ENCODE measurements at places on chromosomes 3 and 15.

DNA sequence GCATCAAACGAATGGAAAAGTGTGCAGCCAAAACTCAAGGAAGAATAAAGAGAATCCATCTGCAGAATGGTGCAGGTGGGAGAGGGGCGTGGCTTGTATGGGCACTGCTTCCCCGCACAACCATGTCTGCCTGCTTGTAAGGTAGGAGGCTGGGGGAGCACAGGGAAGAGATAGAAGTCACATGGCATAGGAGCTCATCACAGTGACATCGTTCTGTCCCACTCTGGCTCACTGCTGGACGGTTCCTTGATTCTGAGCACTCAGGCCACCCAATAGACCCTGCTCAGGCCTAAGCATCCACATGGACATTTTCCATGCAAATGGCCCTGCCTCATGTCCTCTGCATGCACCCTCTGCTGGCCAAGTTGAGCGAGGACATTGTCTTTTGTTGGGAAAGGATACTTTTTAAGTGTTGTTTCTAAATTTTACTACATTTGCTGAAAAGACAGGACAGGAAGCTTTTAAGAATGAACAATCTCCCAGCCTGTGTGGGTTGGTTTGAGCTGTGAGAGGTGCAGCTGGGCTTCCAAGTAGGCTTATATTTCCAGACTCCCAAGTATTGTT, 3.1 kb downstream of the MYLK start:
- DNase-seq: no peak

DNA sequence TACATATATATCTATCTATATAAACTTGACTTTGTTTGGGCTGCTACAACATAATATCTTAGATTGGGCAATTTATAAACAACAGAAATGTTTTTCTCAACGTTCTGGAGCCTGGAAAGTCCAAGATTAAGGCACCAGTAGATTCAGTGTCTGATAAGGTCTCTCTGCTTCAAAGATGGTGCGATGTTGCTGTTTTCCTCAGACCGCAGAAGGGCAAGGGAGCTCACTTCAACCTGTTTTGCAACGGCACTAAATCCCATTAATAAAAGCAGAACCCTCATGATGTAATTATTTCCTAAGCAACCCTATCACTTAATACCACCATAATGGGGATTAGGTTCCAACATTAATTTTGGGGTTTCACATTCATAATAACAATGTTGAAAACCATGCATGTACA, 1134.8 kb downstream of the NSUN3 start:
- no peak for DNase-seq

GRCh38 chr15:96338766-96339618, 8.5 kb downstream of the NR2F2 start:
- DNase-seq: no peak

DNA sequence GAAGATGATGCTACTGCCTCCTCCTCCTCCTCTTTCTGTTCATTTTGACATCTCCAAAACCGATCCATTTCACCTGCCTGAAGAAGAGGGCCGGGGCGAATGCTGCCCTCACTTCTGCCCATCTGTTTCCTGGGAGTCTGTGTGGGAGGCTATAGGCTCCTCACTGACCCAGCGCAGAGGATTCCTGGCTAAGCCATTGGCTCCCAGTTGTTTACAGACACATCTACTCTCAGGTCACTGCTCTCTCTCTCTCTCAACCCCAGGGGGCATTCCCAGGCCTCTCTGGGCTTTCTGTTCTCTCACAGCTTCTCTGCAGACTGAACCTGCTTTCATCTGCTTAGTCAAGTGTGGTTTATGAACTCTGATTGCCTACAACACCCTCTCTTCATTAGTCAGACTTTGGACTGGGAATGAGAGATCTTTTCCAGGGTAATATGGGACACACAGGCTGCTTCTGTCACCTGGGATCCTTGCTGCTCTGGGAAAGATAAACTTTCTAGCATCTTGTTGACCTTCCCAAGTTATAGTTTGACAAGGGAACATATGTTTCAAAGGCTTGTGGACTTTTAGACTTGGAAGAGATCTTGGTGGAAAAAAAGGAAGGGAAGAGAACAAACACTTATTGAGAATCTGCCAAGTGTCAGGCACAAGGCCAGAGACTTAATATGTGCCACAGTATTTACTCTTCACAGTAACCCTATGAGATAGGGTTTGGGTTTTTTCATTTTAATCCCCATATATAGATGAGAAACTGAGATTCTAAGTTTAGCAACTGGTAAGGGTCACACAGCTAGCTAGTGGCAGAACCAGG, 30.2 kb upstream of the USP3 start:
- no peak for DNase-seq

DNA sequence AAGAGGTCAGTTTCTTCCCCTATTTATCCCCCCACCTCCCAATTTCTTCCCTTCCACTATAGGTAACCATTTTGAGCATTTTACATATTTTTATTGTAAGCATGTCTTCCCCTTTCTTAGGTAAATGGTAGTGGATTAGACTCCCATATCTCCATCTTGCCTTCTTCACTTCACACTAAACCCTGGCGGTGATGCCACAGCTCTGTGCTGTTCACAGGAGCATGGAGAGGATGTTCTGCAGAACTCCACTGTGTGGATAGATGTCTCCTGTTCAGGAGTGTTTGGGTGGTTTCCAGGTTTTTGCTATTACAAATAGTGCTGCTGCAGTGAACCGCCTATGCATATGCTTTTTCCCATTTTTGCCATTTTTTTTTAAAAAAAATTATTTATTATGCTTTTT, 182.7 kb downstream of the NSMCE3 start:
- no peak for DNase-seq

- no peak for DNase-seq
These were observed 166.8 kb upstream of the LRTM1 start for GRCh38 chr3:55094676-55095075.

- no peak for DNase-seq
These were observed 57.0 kb downstream of the ISL2 start for GRCh38 chr15:76393614-76394013.

DNA sequence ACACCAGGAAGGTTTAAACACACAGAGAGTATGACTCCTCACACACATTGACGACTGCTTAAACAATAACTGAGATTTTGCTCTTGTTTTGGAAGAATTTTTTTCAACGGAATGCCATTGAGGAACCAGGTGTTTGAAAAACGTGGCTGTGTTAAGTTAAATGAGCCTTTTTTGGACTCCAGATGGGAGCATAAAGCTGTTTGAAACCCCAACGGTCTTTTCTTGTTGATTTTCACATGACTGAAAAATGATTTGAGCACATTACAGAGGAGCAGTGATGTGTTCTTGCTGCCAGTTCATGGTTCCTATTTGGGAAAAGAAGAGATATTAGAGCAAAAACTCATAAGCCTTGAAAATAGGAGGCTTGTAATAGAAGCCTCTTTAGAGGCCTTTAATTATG, 97.8 kb upstream of the SELENOK start:
- DNase-seq: no peak

GRCh38 chr15:87741350-87741749, 515.2 kb downstream of the NTRK3 start:
- no peak for DNase-seq

DNA sequence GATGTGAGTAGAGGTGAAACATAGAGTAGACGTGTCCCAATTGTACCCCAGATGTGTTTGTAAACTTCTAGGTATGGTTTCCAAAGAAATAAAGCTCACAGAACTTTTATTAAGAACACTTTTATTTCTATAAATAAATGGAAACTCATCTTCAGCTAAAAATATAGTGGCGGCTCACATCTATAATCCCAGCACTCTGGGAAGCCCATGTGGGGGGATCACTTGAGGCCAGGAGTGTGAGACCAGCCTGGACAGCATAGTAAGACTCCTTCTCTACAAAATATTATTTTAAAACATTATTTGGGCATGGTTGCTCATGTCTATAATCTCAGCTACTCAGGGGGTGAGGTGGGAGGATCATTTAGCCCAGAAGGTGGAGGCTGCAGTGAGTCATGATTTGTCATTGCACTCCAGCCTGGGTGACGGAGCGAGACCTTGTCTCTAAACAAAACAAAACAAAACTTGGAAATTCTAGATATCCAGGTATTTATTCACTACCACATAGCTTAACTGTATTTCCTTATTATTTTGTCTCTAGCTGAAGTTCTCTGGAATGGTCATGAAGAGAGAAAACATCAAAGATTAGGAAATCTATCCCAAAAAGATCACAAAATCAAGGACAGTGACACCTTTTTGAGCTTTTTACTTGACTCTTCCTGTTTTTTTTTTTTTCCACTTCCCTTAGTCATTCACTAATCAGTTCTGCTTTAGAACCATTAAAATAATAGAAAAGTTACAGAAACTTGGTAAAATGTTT, 258.1 kb downstream of the TIGIT start:
- no peak for DNase-seq

DNA sequence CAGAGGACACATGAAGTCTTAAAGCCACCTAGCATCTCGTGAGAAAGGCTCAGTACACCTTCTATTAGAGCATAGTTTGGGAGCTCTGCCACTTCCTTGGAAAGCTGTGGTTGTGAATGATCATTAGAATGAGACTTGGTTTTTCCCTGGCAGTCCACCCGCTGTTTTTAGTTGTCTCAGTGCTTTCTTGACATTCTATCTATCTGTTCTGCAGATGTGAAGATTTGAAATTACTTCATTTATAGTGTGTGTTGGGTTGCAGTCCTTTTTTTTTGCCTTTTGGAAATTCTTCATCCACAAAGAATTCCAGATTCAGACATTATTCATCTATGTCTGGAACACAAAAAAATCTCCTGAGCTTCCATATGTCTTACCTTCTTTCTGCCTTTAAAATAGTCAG, 23.7 kb downstream of the PPP2R3A start:
- DNase-seq: no peak

DNA sequence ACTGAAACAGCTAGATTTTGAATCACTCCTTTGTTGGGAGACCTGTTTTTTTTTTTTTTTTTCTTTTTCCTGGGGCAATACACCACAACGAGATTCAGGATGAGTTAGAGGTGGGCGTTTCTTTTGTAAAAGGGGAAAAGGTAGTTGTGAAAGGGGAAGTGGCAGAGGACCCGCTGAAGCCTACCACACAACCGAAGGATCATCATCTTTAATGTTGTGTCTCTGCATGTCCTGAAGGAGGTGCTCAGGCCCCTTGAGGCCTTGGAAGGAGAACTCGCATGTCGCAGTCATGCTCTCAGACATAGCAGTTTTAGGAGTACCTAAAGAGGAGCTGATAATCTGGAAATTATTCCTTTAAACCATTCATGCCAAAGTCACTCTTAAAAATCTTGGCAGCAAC, 137.9 kb upstream of the LRIG1 start:
- no peak for DNase-seq

GRCh38 chr15:101175401-101175800, 76.4 kb downstream of the CHSY1 start:
- no peak for DNase-seq

- no peak for DNase-seq
These were observed 65.3 kb downstream of the CHAC1 start for GRCh38 chr15:41018534-41018933.

- DNase-seq: no peak
These were observed 15.5 kb downstream of the FSD2 start for GRCh38 chr15:82790321-82790720.

- DNase-seq: no peak
These were observed 6.5 kb downstream of the POPDC2 start for GRCh38 chr3:119653876-119654275.

GRCh38 chr15:48984021-48984710, 20.4 kb upstream of the SHC4 start:
- no peak for DNase-seq

GRCh38 chr3:1381647-1382036, 288.8 kb downstream of the CNTN6 start:
- DNase-seq: no peak

DNA sequence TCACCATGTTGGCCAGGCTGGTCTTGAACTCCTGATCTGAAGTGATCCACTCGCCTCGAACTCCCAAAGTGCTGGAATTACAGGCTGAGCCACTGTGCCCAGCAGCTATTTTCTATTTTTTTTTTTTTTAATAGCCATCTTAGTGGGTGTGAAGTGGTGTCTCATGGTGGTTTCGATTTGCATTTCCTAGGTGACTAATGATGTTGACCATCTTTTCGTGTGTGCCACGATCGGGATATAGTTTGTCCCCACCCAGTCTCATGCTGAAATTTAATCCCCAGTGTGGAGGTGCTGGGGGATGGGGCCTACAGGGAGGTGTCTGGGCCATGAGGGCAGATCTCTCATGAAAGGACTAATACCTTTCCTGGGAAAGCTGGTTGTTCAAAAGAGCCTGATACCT, 41.8 kb upstream of the MUC13 start:
- no peak for DNase-seq

DNA sequence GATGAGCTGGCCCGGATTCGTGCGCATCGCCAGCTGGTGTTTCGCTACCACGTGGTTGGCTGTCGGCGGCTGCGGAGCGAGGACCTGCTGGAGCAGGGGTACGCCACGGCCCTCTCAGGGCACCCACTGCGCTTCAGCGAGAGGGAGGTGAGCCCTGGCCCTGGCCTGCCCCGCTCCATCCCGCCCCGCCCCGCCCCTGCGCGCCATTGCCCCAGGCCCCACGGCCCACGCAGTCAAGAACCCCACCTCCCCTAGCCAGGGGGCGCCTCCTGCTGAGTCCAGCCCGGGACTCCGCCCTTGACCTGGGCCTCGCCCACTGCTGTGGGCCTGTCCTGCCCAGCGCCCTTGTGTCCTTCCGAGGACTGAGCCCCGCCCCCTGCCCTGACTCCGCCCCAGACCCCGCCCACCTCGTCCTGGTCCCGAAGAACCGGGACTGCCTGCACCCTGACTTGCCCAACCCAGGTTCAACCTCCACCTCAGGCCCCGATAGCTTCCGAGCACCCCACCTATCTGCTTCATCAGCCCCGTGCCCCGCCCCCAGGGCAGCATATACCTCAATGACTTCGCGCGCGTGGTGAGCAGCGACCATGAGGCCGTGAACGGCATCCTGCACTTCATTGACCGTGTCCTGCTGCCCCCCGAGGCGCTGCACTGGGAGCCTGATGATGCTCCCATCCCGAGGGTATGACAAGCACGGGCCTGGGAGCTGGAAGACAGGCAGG, 14.8 kb downstream of the NT5DC2 start:
- DNase-seq: peak; percentile 54

DNA sequence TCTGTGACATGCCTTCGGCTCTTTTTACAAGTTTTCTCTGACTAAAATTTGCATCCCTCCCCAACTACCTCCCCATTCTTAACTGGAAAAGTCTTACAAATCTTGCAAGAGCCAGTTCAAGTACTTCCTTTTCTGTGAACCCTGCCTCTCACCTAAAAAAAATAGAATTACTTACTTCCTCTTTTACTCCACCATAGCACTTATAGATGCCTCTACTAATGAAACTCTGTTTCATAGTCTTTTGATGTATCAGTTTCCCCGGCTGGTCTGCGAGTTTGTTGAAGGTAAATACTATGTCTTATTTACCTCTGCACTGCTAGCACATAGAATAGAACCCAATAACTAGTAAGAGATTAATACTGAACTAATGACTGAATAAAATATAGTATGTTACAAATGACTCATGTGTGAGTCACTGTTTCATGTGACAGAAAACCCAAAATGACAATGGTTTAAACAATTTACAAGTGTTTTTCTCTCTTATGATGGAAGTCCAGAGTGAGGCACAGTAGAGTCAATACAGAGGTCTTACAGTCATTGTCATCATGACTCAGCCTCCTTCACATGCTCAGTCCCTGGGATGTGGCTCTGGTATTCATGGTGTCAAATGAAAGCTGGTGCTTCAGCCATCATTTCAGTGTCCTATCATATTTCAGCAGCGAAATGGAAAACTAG, 393.5 kb downstream of the RSL24D1 start:
- DNase-seq: no peak

All from HEK293T (cell line).